Activated CD4-positive, alpha-beta T cell treated with anti-CD3 and anti-CD28 coated beads, Interleukin-10, Interleukin-2, amounts not matched to agents 100 ng/mL and 50 ng/mL, durations not matched to agents 16 hours and 8 hours (primary cell): ENCODE measurements at places on chromosomes 11 and 22.

DNA sequence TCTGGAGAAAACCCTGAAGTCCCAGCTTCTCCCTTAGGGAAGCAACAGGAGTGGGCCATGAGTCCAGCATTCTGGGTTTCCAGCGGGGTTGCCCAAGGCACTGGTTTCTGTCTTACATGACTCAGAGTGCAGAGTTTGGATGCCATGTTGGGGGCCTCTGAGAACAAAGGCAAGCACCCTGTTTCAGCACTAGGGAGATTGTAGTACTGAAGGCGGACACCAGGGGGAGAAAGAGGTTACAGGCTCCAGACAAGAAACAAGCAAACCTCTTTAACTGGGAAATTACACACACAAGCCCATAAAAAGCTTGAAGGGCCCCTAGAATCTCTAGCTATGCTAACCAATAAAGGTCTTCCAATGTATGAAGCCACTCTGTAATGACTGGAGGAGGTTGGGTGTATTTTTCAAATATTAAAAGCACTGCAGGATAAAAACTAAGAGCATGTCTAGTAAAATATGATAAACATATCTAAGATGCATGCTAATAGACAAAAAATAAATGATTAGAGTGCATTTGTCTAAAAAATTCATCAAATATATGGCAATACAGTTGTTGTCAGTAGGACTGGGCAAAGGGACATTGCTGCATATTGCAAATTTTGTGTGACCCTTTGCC lies 7.1 kb downstream of the MS4A6E start:
- DNase-seq, result peak; percentile 77

DNA sequence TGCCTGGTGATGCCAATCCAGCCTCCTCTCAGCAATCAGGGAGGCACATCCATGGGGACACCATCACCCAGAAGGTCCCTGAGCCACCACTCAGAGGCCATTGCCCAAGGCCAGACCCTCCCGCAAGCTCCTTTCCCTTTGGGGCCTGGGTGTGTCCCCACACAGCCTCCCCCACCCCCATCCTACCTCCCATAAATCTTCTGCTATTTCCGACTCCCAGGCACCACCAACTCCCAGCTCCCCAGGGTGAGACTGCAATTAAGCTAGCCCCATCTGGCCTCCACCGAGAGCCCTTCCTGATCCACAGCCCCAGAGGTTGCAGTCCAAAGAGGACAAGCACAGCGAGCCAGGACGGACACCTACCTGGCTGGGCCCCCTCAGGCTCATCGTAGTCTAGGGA lies 6.3 kb downstream of the ARHGAP1 start:
- DNase-seq, result no peak

GRCh38 chr11:33667819-33668467 lies 32.7 kb downstream of the C11orf91 start:
- DNase-seq, result no peak

DNA sequence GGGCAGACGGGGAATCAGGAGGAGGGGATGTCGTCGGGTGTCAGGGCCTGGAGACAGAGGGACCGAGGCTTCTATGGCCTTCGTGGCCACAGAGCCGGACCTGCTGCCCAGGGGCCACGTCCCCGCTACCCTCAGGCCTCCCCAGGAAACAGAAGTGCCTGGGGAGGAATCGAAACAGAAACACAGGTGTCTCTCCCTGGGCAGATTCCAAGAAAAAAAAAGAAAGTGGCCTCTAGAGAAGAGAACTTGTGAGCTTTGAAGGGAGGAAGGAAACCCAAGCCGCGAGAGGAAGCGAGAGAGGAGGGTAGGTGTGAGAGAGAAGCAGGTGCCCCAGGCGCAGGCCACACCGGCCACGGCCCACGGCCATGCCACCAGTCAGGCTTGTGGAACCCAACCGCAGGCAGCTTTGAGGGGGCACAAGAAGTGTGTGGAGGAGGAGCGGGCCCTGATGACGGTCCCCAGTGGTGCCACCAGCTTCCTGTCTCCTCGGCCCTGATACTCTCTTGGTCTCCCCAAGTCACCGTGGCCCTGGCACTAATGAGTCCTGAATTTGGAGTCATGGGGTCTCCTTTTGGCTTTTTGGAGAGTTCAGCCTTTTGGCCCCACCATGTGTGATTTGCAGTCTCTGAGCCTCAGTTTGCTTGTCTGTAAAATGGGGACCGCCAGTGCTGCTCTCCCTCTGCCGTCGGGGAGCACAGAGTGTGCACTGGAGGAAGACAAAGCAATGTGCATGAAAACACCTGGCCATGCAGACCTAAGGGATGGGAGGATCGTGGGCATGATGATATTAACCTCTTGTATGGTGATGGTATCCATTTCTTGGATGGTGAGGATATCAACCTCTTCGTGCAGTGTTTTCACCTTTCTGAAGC lies 25.2 kb downstream of the LIF start:
- peak; percentile 82 for DNase-seq

DNA sequence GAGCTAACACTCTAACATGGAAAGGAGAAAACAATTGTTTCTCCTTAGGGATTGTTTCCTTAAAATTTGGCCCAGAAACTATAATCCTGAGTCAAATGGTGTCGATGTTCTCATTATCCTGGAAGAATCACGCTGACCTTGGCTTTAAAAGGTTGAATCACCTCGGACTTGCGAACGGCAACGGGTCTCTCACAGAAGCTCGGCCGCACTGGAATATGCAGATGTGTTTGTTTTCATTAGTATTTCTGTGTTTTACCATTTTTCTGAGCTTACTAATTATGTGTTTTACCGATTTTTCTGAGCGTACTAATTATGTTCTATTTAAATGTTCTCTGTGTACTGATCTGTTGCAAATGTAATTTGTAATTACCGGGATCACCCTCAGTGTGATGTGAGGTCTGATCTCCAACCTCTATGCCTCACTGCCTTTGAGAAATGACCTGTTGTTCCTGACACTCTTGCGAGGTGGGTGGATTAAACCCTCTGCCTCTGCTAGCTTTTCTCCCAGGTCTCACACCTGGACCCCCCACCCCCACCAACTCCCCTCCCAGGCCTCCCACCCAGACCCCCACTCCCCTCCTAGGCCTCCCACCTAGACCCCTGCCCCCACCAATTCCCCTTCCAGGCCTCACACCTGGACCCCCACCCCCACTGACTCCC lies 38.3 kb upstream of the BRSK2 start:
- DNase-seq, result no peak

DNA sequence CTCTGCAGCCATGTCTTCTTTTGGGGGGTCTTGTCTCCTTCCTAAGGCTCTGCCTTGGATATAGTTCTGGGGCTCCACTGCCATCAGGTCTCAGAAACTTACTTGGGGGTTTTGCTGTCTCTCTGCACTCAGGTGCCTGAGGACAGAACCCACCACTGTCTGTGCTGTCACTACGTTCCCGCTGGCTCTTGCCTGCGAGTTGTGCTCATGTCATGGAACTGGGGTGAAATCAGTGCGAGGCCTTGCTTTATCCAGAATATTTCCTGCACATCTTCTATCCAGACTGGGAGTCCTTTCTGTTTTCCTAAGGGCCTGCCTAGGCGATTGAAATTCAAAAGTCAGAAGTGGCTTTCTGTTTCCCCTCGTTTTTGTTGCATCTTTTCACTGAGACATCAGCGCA lies 6.6 kb upstream of the USP2 start:
- no peak for DNase-seq

DNA sequence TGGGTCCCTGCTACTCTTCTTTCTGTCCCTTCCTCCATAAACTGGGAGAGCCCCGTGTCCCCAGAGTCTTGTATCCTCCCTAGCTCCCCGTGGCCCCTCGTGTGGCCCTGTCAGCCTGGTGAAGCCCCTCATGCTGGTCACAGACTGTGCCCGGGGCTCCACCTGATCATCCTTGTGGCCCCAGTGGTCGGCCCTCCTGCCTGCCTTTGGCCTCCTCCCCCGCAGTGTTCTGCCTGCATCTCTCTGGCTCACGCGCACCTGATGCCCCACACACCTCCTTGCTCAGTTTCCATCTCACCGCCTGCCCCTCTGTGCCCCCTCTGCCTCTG lies 1.2 kb upstream of the CABP2 start:
- DNase-seq, result no peak
